Activated naive CD4-positive, alpha-beta T cell (primary cell): ENCODE measurements at places on chromosomes 6 and 20.

- no peak for DNase-seq
These were observed 102.6 kb downstream of the CDC5L start for GRCh38 chr6:44489910-44490604.

GRCh38 chr6:18425218-18425617 lies 38.1 kb downstream of the RNF144B start:
- no peak for DNase-seq

DNA sequence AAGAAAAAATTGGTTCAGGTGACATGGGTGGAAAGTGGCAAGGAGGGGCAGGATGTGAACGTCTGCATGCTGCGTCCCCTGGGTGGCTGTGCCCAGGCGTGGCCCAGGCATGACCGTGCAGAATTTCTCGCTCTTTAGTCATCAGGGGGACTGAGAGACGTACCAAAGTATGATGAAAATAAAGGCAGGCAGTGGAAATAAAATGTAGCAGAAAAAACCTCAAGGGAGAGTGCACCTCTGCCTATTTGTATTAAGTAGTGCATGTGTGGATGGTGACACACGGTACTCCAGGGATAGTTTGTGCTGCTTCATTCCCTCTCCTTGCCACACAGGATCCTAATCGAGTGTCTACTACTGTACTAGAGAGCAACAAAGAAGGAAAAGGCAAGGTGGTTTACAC lies 81.1 kb downstream of the ATP9A start:
- no peak for DNase-seq

DNA sequence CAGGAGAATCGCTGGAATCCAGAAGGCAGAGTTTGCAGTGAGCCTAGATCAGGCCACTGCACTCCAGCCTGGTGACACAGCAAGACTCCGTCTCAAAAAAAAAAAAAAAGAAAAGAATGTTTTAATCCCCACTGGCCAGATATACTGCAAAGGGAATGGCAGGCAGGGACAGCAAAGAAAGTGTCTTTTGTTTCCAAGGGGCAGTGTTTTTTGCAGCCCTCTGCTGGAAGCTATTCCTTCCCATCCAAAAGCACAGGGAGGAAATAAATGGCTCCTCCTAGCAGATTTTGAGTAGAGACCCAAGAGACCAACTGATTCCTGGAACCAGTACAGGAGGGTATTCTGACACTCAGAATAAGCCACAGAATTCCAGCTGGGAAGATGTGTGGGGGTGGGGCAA lies 112.5 kb upstream of the STMND1 start:
- no peak for DNase-seq

- no peak for DNase-seq
These were observed 7.0 kb downstream of the TMEM244 start for GRCh38 chr6:129853996-129854711.

DNA sequence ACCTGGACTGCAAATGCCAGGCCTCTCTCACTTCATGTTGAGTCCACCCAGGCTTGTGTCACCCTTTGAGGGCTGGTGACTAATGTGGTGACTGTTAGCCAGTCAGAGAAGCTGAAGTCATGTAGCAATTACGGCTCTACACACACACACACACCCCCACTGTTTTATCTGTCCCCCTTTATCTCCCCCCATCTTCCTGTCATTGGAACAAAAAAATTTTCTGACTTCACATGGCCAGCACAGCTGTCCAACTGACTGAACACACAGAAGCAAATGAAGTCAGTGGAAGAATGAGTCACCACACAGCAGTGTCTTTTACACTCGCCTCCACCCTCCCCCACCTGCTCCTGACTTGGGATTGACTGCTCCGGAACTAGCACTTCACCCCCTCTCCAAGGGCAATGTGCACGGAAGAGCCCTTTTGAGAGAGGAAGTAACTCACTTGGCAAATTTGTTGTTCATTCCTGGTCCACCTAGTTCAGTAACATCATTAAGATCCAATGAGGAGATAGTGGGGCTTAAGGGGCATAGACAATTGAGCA lies 198.0 kb downstream of the RNF144B start:
- DNase-seq: no peak

- DNase-seq: no peak
These were observed 121.1 kb downstream of the CDC5L start for GRCh38 chr6:44508646-44509045.

GRCh38 chr6:130622142-130622541 lies 205.1 kb upstream of the SMLR1 start:
- no peak for DNase-seq

DNA sequence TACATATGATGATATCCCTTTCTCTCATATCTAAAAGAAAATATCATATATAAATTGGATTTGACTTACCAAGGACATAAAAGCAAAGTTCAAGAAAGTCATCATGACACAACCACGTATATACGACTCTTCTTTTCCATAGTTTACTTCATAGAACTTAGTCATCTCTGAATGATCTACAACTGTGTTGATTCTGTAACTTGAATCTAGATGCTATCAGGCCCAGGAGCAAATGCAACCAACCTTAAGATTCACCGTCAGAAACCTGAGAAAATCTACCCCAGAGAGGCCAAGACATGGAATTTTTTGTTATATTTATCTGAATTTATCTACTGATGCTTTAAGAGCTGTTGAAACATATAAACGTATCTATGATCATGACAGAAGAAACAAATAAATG lies 165.6 kb downstream of the PDE10A start:
- DNase-seq: no peak

GRCh38 chr6:16090452-16090851 lies 38.4 kb upstream of the MYLIP start:
- DNase-seq: no peak

DNA sequence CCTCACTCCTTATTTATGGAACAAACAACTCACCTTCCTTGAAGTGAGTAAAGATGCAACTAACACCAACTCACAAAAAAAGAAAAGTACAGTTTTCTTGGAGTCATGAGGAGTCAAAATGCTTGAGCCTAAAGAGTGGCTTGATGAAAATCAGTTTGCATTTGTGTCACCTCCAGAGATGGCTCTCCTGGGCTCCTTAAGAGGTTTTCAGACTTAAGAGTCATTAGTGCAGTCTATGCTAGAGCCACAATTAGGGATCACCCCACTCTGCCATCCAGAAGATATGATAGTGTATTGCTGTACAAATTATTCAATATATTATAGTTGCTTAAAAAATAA lies 11.9 kb upstream of the SNX9 start:
- no peak for DNase-seq

DNA sequence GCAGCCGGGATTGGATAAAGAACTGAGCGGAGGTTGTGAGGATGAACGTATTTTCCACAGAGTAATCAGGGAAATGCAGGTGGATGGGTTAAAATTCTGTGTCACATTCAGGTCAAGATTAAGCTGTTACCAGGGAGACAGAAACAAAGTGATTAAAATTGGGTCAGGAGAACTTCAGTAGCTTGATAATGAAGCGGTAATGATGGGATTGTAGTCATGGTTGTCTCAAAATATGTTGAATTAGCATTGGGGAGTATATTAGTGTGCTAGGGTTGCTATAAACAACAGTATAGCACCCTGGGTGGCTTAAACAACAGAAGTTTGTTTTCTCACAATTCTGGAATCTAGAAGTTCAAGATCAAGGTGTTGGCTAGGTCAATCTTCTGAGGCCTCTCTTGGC lies 155.5 kb downstream of the GJA1 start:
- no peak for DNase-seq

DNA sequence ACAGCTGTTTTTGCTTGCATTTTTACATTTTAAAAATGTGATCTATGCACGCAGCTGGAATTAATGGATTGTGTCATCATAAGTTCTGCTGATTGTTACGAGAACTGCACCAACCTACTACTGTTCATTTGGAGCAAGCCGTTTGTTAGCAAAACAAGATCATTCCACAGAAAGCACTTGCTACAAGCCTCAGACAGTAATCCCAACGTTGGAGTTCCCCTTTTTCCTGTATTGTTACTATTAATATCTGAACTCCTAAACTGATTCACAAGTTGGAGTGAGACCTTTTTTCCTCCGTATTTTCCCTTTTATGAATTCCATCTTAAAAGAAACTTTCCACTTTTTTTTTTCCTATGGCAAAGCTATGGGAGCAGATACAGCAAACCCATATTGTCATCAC lies 3.5 kb downstream of the TENT5A start:
- DNase-seq: no peak

DNA sequence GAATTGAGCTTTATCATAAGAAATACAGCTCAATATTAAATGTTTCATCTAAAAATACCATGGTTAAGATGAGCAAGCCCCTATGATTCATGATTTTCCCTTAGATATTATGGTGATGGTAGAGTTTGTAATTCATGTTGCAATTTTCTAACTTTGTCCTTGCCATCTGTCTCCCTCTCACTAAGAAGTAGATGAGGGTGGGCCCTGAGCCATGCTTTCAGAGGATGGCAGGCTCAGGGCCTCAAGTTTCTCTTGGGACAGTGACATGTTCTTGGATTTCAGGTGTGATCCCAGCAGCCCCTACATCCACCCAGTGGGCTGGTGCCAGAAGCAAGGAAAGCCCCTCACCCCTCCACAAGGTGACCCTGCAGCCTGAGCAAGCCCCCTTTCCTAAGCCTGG lies 25.6 kb downstream of the L3MBTL1 start:
- no peak for DNase-seq

- DNase-seq: no peak
These were observed 133.3 kb upstream of the FOXQ1 start for GRCh38 chr6:1178590-1178989.

DNA sequence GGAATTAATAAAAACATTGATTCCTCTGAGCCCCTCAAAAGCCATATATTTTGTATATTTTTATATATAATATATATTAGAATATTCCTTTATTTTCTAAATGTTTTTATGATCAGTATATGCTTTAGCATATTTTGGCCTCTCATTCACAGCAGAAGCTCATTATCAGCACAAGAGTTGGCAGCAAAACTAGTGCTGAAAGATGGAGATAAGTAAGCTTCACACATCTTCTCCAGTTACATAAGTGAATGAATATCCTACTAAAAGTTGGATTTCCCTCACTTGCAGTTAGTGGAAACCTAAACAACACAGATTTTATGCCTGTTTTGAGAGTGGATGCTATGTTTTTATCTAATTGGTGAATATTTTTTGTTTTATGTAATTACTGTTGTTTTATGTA lies 1303.8 kb upstream of the ADGRB3 start:
- no peak for DNase-seq

DNA sequence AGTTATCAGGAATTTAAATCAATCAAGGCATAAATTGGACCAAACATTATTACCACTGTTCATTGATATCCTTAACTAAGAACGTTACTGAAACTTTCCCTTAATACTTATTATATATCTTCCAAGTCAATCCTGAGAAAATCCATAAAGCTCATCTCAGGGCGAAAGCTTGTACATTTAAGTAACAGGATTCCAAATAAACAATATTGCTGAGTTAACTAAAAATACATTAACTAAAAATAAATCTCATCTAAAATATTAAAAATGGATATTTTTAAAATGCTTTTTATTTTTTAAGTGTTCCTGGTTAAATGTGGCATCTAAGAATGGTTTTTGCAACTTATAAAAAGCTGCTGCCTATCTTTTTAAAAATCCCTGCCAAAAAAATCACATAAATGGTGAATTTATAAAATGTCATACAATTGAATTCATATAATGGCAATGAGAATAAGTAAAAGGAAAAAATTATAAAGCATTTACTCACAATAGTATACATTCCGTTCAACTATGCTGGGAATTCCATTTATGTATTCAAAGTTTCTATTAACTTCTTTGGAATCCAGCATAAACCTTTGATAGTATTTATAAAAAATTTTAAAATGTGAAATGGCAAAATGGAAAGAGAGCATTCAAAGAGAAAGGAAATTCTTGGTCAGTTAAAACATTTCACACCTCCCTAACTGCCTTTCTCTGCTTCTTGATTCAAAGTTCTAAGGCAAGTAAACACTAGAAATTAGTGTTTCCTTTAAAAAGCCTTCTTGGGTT lies 20.8 kb upstream of the GMDS start:
- no peak for DNase-seq

- no peak for DNase-seq
These were observed 252.7 kb downstream of the BMP7 start for GRCh38 chr20:57013741-57014140.

DNA sequence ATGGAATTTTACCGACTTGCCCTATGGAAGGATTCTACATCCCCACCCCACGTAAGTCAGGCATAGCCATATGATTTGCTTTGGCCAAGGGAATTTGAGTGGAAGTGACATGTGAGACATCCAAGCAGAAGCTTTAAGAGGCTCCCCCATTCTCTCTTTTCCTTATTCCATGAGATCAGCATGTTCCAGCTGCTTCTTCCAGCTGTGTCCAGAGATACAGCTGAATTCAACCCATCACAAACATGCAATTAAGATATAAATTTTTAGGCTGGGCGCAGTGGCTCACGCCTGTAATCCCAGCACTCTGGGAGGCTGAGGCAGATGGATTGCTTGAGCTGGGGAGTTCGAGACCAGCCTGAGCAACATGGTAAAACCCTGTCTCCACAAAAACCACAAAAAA lies 16.0 kb upstream of the YWHAB start:
- DNase-seq: no peak

DNA sequence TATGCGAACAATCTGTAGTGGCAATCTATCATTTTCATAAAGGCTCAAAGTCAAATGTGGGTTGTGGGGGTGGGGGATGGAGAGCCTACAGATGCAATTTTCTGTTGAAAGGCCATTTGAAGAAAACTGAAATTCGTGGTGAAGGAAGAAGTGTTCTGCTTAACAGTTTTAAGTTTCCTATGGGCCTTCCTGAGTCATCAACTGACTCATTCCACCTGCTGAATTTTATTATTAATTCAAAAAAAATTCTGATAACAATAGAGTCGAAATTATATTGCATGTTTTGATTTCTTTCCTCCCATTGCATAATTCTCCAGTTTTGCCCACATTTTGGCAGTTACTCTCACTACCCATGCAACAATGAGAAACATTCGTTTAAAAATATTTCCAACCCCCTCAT lies 622.3 kb upstream of the ARID1B start:
- DNase-seq: no peak

- DNase-seq: no peak
These were observed 293.0 kb downstream of the ADGB start for GRCh38 chr6:146891615-146892265.

- DNase-seq: no peak
These were observed 28.5 kb downstream of the SLC35D3 start for GRCh38 chr6:136950436-136951126.

- DNase-seq: no peak
These were observed 28.6 kb upstream of the CDKN1A start for GRCh38 chr6:36649701-36650484.

GRCh38 chr6:47245745-47246371 lies 63.8 kb downstream of the TNFRSF21 start:
- DNase-seq: no peak
